Hematopoietic multipotent progenitor cell treated with erythropoietin and hydrocortisone succinate and interleukin-3 and kit ligand, for 15 days (in vitro differentiated cells): ENCODE measurements at places on chromosomes 4 and X.
A peak's percentile ranks its signal among the peaks of the same experiment; 100 is the strongest.

DNA sequence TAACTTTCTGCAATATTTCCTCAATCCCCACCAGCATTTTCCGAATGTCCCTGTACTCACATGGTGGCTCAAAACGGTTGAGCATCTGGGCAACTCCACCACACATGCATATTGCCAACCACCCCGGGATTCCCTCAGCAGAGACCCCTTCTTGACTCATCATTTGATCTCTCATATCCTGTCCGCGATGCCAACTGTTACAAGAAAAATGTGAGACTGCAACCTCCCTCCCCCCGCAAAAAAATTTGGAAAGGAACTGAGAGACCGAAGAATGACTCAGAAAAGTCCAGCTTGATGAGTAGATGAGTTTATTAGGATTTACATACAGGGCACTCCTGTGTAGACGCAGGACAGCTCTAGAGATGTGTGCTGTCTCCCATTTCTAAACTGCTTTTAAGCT lies 561.4 kb downstream of the ZIC3 start:
- no peak for DNase-seq

DNA sequence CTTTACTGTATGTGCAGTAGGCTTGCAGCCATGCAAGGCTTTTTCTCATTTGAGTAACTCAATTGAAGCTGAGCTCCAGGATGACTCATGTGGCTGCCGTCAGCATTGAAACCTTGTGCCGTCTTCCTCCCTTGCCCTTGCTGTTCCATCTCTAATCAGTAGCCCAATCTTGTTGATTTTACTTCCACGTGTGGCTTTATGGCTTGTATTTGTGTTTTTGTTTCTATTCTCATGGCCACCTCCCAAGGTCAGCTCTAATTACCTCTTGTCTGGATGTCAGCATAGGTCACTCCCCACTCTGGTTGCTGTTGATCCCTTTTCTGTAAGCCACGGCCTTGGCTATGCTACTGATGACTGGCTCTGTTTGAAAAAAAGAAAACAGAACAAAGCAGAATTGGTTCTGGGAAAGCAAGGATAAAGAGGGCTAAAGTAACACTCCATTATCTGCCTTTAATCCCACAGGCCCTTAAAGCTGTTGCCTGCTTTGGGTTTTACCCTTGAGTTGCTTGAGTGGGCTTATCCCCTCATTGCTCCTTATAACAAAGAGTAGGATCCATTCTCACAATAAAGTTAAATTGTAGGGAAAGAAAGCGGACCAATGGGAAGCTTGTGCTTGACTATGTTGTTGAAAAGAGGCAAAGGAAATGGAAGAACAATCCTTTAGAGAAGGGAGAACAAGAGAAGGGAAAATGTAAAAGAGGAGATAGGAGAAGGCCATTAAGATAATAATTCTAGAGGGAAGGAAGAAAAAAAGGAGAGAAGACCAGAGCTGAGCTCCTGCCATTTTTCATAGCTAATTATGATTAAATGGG lies 173.9 kb upstream of the PGRMC2 start:
- DNase-seq = no peak

DNA sequence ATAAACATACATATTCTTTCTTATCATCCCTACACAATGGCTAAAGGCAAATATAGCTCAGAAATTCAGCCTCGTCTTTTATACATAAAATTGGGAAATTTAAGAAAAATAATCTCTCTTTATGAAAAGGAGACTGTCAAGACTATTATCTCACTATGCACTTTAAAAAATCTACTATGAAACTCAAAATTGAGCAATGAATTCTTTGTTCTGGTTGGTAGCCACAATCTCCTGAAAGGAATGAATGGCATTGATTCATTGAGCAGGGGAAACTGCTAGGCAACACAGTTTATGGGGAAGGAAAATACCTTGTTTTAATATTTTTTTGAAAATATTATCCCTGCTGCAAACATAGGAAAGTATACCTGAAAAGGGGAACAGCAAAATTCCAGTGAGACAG lies 397.1 kb downstream of the RAB28 start:
- DNase-seq = no peak

GRCh38 chrX:9912351-9913145 lies 54.6 kb upstream of the CLDN34 start:
- no peak for DNase-seq

DNA sequence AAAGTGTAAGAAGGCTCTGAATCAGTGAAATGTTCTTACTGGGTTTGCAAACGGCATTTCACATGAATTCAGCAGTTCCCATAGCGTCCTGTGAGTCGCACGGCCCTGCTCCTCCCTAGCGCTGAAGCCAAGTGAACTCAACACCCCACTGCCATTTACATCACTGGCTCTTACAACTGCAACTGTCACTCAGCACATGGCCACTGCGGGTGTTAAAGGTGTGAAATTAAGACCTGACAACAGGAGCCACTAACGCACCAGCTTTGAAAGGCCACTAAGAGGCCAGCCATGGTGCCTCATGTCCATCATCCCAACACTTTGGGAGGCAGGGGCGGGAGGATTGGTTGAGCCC lies 31.7 kb downstream of the RNF212 start:
- DNase-seq = peak; percentile 48

- DNase-seq = no peak
Observed at GRCh38 chrX:72121383-72121782, 10.3 kb downstream of the RTL5 start.

DNA sequence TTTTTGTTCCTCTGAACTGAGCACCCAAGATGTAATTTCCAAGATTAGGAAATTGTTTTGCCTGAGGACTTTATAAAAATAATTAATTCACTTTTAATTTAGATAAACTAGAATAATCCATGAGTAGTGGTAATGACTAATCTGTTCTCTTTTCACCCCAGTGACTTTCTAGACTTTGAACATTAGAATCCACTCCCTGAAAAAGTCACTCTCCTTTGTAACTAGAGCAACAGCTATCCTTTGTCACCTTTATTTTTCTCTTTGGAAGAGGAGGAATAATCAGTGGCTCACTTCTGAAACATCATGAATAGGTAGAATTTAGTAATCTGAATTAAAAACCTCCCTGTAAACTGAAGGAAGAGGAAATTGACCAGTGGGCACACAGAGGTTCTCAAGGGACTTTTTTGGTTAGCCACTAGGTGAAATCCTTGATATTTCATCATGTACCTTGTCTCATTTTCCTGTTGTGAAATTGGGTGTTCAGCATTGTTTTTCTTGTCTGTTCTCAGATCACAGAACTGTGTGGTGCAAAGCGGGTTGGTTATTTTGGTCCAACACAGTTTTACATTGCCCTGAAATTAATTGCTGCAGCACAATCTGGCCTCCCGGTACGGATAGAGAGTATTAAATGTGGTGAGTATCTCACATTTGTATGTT lies 59.4 kb downstream of the REPS2 start:
- no peak for DNase-seq

DNA sequence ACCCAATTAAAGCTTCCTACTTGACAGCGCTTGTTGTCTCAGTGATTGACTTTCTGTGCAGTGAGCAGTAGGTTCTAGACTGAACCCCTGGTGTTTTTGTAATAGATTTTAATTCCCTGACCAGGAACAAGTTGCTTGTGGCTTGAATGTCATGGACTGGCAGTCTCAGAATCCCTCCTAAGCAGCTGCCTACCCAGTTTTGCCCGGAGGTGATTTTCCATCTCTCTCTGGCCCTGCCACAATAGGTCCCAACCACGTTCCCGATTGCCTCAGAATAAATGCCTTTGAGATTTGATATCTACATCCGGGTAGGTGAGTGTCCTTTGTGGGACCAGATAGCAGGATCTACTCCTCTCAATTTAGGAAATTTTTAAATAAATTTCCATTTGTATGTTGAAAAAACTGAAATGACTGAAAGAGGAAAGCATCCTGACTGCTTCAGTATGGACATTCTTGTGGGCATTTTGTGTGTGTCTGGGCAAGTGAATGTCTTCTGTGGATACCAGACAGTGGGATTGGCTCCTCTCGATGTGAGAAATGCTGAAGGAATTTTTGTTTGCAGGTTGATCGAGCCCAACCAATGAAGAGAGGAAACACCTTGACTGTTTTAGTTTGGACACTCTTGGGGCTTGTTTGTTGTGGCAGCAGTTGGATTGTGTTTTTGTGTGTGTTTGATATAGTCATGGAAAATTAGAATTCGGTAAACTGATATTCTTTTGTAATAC lies 1607.4 kb downstream of the C4orf33 start:
- DNase-seq = no peak

GRCh38 chr4:958696-959337 lies 14.6 kb downstream of the DGKQ start:
- no peak for DNase-seq

DNA sequence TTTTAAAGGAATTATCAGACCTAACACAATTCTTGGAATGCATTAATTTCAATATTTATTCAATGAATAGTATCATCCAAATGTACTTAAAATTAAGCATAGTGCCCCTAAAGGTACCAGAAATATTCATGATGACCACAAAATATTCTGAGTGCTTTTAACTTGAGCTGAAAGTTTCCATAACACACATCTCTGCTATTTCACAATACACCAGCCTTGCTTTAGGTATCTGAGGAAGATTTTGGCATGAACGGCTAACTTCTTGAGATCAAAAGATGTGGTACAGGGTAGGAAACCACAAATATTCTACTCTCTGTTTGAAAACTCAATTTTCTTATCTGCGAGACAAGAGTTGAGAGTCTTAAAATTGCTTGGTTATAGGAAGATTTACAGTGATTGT lies 538.3 kb upstream of the PCDH7 start:
- DNase-seq = no peak
